ENCODE measurements at places on chromosomes 4 and X.

DNA sequence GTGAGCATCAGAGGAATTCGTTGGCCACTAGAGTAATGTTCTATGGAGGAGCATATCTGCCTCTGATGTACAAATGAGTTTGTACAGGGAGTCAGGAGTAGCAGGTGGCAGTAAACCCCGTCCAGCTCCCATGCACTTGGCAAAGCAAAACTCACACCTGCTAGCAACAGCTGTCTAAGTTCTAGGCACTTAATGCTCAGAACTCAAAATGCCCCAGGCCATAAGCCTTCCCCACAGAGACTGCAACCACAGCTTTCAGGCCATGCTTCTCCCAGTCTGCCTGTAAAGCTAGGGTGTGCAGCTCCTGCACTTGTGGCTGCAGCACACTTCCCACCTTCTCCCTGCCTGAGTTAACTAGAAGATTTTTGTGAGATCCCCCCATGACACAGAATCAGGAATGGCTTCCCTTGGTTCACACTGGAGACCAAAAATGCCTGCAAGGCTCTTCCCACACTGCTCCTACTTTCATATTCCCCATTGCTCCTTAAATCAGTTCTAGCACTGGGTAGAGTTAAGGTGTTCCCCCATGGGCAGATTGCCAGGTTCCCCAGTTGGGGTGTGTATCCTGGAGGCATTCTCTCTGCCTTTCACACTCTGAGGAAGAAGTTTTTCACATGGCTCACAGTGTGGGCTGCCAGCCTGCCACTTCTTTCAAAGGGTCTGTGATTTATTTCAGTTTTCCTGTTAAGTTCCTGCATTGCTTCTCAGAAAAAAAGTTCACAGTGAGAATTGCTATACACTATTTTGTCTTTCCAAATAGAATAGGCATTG is 189.9 kb downstream of the STPG2 start:
- DNase-seq = no peak

- DNase-seq = no peak
Measured at GRCh38 chrX:12360986-12361598, 222.8 kb downstream of the FRMPD4 start.

- DNase-seq = no peak
Measured at GRCh38 chr4:139609647-139610046, 53.6 kb upstream of the SETD7 start.

- no peak for DNase-seq
Measured at GRCh38 chr4:86019906-86020305, 339.9 kb downstream of the MAPK10 start.

DNA sequence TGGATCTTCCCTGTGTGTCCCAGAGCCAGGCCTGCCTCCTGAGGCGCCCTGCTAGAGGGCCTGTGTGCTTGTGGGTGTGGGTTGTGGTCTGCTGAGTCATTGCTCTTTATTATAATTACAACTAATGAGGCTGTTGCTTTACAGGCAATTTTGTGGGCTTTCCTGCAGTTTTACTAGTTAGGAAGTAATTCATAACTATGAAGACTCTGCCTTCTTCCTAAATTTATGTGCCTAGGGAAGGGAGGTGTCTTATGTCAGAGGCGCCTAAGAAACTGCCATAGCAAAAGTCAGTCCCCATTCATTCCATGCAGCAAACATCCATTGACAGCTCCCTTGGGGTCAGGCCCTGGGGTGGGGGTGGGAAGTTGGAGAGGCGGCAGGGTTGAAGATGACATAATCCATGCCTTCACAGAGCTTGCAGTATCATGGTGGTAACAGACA is 359.2 kb downstream of the IDS start:
- no peak for DNase-seq

DNA sequence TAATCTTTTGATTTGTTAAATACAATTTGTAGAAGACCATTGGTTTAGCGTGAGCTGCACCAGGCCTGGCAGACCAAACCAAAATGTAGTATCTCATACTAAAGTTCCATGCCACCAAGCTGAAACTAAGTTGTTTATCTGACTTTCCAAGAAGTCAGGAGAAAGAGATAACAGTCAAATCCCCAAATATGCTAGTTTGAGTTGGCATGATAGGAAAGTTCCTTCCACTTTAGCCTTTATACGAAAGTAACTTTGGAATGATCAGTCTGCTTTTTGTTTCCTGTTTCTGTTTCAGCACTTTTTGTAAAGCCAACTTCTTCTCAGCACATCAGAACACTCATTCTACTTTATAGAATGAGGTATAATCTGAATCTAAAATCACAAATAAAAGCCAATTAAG is 449.2 kb downstream of the GRXCR1 start:
- no peak for DNase-seq

DNA sequence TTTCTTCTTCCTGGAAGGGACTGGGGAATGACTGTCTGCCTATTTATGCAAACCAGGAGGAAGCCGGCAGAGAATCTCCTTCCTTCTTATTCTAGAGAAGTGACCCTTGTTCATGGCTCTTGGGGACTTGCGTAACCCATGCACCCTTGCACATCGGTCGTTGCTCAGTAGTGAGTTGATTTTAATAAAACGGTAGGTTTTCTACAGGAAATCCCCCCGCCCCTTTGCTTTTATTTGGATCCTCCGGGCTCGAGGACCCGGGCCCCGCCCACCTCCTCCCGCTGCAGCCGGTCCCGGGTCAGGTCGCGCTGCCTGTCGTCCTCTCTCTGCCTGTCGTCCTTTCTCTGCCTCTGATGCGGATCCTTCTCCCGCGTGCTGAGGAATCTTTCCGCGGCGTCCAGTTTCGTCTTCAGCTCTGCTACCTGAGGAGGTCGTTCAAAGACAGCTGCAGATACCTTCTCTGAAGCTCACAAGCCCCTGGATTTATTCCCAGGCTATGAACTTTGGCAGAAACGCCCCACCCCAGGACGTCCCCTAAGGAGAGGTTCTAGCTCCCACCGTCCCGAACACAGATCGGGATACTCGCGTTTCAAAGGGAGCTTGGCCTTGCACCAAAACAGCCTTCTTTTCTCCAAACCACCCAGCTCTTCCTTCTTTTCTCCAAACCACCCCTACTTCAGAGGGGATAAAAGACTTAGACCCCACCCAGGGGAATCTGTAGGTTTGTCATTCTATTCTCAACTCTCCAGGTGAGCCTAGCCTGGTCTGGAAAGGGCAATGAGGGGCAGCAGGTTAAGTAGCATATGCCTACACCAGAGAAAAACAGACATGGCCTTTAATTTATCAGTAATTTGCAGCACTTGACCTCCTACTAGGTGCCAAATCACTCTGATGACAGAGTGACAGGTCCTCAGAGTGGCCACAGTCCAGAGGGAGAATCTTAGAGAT is 7.0 kb downstream of the TNIP3 start:
- no peak for DNase-seq

DNA sequence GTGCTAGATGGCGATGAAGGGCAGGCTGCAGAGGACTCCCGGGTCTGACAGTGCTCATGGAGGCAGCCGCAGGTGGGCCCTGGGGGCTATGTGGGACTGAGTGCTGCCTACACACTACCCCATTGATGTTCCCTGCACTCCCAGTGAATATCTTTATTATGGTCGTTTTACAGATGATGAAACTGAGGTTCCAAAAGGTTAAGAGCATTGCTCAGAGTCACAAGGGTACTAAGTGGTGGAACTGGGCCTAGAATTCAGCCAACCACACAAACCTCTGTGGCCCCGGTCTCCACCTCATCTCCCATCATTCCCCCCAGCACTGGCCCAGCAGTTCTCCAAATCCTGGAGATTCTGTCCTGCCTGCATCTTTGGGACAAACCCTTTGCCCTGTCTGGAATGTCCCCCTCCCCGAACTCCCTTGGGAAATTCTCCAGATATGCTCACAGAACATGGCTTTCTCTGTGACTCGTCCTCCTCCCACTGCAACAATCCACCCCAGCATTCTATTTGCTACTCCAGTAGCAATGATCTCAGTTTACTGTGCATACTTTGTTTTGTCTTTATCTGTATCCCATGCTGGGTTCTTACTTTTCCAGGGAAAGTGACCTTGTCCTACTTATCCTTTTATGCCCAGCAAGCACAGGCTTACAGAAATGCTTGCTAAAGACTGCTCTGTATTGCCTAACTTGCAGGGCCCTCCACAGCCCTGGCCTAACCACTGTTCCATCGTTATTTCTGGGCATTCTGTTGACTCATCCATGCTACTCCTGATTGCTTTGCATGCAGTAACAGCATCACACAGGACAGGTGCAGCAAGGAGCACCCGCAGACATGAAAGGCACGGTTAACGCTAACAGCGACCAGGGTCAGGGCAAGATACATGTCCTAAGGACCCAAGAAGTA is 14.0 kb downstream of the PNMA6F start:
- no peak for DNase-seq

GRCh38 chr4:12071316-12071715 is 642.6 kb upstream of the HS3ST1 start:
- DNase-seq = no peak
